ENCODE measurements at places on chromosomes 11 and 22.
A peak's percentile ranks its signal among the peaks of the same experiment; 100 is the strongest.

- peak; percentile 11 for DNase-seq
These were observed 17.2 kb downstream of the SLC25A18 start for GRCh38 chr22:17580441-17581031.

GRCh38 chr11:96213500-96213899 is 129.5 kb downstream of the MAML2 start:
- DNase-seq: no peak

DNA sequence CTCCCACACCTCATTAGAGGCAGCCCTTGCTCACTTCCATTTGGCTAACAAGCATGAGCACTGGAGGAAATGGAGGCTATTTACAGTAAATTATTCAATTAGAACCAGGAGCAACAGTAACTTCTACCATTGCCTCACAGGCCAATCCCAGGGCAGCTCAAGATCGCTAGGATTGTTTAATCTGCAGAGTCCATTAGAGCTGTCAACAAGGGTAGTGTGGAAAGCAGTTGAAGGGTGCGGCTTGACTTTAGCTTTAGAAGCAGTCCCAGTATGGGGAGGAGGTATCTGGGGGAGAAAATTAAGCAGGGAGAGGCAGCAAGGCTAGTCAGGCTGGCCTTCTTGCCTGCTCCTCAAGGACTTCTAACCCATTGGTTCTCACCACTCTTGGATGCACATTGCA is 38.3 kb upstream of the CYP2R1 start:
- DNase-seq: no peak

DNA sequence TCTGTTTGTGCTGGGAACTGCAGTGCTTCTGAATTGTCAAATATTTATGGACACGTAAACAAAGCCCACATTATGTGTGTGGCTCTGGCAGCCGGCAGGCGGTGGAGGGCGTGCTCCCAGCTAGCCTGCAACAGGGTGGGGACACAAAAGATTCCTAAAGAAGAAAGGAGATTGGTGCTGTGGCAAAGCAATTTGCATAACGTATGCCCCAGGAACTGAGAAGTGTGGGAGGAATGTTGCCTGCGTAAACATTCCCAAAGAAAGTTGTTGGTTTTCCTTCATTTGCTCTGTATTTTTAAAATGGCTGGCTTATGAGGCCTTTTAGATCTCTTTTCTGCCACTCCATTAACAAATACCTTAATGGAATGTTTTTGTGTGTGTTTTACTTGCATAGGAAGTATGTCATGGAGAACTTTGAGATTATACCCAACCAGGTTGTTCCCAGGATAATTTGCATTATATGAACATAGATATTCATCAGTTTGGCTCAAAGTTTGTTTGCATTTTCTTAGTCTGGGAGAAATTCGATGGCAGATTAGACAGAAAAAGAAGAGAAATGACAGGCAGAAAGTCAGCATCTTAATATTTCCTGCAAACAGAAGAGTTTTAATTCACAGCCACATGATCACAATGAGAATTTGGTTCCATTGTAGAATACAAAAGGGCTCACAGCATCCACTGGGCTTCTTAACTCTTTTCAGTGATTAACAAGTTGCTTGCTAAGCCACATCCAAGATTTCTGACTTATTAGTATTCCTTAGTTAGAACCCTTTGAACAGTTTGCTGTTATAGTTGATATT is 41.8 kb upstream of the DLAT start:
- peak; percentile 91 for DNase-seq

DNA sequence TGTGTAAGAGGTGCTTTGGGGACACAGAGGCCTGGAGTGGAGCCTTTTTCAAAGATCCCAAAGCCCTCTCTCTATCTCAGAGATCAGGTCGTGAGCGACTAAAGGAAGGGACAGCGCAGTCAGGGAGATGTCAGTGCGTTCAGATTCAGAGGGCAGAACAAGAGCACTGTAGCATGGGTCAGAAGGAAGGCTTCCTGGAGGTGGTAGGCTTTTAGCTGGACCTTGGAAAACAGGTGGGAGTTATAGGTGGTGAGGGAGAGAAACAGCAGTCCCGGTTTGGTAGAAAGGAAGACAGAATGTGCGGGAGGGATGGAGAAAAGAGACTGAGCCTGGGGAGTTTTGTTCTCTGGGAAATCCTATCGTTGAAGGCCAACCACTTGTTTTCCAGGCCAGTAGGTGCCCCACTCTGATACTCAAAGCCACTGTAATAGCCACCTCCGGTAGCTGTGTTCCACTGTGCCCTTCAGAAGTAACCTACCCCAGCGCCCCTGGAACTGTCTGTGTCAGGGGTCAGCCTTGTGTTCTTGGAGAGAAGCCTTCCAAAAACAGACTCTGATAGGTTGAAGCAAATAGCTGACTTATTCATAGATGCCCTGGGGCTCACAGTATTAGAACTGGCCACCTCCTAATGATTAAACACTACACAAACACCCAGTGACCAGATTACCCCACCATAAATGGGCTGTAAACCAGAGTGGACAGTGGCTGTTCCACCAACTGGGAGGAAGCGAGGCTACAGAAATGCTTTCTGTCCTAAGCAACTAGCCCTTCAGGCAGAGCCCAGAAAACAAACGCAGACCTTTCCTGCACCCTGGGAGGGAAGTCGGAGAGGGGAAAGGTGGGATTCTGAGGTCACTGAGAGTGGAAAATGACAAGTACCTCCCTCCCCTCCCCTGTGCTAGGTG is 157.7 kb downstream of the DBX1 start:
- DNase-seq: no peak

DNA sequence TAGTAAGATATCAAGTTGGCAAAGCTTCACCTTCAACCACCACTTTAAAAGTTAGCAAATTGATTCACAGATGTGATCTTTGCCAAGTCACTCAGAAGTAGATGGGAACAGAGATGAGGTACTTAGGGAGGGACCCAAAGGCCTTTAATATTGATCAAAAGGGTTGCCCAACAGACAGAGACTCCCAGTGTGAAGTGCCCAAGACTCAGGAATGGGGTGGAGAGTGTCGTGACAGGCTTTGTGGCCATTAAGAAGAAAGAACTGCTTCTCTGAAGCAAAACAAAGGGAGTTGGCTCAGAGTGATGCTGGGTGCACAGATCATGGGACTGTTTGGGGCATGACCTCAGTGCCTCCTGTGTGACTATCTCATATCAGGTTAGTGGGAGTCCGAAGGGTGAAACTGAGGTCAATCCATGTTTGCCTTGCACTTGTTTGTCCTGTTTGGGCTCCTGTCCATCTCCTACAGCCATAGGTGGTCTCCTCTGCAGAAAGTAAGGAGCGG is 132.3 kb downstream of the APIP start:
- no peak for DNase-seq

DNA sequence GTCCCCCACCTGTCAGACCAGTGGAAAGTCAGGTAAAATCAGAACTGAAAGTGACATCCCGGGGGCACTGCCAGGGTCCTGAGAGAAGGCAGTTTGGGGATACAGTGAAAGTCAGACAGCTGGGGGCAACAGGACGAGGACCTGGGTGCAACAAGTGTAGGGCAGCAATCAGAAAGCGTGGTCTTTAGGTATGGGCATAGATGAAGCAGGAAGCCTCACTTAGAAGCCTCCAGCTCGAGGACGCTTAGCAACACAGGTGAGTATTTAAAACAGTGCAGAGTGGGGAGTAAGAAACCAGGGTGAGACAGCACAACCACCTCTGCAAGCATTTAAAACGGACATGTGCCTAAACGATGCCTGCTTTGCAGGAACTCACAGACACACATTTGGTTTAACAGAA is 64.6 kb upstream of the POU2AF1 start:
- DNase-seq: no peak

DNA sequence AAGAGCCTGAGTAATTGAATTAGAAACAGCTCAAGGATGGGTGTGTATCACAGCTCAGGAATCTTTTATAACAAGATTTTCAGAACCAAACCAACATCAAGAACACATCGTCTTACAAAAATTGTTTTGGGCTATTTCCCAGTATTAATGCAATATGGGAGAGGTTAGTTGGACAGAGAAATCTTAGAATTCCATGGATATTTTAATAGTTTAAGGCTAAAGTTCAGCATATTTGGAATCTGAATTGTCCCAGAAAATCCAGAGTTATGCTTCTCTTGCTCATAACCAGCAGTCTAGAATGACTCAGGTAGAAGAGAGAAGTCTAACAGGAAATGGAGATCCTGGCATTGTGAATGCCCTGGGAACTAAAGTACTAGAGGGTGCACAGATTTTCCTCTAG is 74.6 kb downstream of the ADM start:
- no peak for DNase-seq

GRCh38 chr11:131637469-131638175 is 267.2 kb downstream of the NTM start:
- peak; percentile 41 for DNase-seq

GRCh38 chr11:93775289-93775688 is 8.8 kb upstream of the MED17 start:
- DNase-seq: no peak

DNA sequence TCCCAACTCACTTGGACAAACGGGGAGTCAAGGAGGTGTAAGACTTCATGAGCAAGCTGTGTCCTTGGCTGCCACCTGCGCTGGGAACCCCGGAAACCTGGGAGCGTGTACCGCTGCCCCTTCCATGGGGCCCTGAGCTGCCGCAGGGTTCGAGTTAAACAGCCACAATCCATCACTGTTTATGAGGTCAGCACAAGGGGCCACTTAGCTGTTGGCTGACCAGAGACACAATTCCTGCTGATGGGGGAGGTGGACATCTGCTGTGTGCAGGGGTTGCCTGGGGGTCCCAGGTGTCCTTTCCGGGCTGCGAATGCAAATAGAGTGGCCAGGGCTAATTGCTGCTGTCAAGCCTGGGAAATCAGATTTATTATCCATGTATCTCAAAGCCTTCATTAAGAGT is 549.3 kb downstream of the BRD1 start:
- DNase-seq: no peak

DNA sequence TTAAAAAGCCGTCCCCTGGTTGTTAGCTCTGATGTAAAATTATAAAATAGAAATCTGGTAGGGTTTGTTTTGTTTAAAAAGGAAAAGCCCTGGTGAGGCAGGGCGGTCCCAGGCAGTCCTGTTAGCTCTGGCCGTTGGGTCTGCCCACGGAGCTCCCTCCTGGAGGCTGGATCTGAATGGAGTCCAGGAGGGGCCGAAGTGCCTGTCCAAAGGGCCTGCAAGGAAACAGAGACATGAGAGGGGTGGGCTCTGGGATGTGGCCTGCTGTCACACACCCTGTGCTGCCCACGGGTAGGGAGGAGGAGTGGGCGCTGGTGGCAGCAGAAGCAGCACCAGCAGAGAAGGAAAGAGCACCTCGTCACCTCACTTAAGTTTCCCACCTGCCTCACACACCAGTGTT is 11.3 kb upstream of the PMM1 start:
- DNase-seq: no peak

DNA sequence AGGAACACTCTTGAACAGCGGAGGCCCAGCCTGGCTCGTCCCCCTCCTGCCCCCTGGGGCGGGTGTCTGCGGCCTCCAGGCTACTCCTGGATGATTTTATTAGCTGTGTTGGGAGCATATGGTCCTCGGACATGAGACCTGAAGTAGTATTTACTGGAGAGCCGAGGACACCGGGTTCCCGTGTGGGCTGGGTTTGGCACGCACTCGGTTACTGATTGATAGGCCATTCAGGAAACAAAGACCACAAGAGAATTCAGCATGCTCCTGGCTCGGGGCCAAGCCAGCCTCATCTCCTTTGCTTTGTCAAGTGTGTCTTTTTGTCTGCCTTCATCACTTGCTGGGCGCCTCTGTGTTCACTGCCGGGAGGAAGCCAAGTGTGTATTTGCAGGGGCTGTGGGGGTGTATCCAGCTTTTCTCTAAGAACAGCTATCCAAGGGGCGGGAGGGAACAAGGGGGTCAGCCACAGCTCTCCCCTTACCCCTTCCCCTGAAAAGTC is 9.7 kb downstream of the FXYD2 start:
- no peak for DNase-seq

GRCh38 chr11:36078686-36079055 is 134.8 kb downstream of the LDLRAD3 start:
- DNase-seq: no peak

GRCh38 chr11:86162239-86162638 is 82.3 kb upstream of the EED start:
- DNase-seq: peak; percentile 66

Measured in H4 (cell line).